ENCODE measurements at places on chromosomes 3 and 15.

GRCh38 chr3:12503126-12503957 is 19.1 kb downstream of the TSEN2 start:
- no peak for DNase-seq

DNA sequence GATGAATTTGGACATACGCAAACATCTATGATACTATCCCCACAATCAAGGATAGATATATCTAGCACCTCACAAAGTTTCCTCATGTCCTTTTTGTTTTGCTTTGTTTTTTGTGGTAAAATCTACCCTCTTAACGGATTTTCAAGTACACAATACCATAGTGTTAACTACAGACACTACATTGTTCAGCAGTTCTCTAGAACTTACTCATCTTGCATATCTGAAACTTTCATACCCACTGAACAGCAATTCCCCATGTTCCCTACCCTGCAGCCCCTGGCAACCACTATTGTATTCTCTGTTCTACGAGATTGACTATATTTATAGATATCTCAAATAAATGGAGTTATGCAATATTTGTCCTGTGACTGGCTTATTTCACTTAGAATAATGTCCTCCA is 58.1 kb upstream of the TJP1 start:
- no peak for DNase-seq

DNA sequence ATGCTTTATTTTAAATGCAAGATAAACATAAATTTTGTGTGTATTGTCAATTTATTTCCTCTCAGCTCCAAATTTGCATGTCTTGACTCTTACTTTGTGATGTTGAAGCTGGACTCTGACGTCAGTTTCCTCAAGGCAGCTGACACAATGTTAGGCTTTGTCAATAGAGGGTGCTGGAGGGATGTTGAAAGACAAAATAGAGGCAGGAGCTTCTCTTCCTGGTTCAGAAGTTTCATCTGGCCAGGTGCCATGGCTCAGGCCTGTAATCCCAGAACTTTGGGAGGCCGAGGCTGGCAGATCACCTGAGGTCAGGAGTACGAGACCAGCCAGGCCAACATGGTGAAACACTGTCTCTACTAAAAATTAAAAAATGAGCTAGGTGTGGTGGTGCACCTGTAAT is 408.6 kb downstream of the GBE1 start:
- DNase-seq = no peak

DNA sequence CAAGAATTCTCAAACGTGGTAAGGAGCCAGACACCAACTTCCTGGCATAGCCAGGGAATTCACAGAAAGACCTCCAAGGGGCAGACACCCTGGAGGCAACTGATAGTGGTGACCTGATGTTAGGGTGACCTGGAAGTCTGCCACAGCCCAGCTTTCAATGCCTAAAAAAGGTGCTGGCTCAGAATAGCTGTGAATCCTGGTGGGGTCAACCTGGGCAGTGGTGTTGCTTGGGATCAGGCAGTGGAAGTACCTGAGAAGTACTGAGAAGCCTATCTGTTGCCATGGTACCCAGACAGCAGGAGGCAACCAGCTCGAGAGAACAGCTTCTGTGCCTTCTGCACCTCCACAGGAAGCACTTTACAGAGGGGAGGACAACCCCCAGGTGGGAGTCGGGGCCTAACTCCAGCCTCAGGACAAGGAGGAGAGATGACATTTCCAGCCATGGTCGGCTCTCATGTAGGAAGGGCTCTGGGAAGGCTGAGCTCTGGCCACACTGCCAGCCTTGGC is 55.4 kb upstream of the LARS2 start:
- no peak for DNase-seq

- DNase-seq = no peak
Observed at GRCh38 chr3:15015456-15015855, 49.7 kb downstream of the MRPS25 start.

- DNase-seq = no peak
Observed at GRCh38 chr3:72494130-72494529, 354.1 kb downstream of the SHQ1 start.

DNA sequence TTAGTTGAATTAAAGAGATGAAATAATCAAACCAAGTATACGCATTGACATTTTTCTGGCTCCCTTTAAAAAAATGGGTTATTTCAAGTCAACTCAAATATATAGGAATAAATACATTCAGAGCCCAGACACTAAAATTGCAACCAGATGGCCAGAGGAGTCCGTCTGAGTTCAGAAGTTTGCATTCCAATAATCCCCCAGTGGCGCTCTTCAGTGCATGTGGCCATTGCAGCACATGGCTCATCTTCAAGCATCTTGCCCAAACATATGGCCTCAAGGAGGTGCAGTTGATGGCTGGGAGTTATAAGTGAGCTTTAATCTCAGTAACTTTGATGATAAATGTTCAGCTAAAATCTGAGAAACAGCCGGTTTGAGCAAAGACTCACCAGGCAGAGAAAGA is 295.8 kb upstream of the LRRN1 start:
- no peak for DNase-seq

- no peak for DNase-seq
Observed at GRCh38 chr3:181326637-181327223, 337.2 kb upstream of the DNAJC19 start.

- DNase-seq = no peak
Observed at GRCh38 chr3:105470851-105471250, 104.1 kb downstream of the ALCAM start.

- DNase-seq = peak; percentile 85
Observed at GRCh38 chr15:69760890-69761568, 308.4 kb downstream of the RPLP1 start.

DNA sequence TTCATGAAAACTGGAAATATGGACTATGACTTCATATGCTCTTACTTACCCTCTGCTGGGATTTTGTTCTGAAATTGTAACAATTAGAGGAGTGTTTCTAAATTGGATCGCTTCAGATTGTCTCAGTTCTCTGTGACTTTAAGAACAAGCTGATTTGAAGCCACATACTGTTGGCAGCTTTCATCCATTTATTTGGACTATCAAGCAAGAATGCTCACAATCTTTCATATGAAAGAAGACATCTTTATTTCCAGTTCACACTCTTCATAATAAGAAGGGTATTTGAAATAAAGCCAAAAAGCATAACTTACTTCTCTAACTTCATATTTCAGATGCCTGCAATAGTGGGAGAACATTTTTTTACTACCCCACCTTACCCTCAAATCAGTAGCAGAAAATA is 491.6 kb upstream of the TPRG1 start:
- DNase-seq = no peak

DNA sequence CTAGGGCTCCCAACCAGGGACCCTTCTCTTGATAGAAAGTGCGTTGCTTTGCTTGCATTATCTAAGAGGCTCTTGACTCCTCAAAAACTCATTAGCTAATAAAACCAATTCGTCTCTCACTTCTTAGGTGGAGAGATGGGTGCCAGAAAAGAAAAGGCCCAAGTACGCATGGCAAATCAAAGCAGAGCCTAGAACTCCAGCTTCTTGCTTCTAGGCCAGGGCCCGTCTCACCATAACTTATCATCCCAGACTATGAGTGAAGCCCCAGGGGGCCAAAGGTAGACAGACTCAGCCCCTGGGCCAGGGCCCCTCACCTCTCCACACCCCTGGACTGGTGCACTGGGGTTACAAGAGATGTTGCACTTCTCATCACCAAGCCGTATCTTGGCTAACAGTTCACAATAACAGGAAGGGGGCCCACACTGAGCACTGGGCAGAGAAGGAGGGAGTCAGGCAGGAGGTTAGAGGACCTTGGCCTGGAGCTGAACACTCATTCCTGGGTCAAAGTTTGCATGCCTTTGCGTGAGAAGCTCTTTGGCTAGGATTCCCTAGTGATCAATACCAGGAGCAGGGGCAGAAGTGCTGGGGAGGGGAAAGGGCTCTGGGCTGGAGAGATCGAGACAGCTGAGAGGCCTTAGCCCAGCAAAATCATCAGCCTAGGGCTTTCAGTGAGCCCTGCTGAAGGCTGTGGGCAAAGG is 5.4 kb upstream of the CYP1A1 start:
- DNase-seq = no peak

- no peak for DNase-seq
Observed at GRCh38 chr15:88718731-88719130, 79.9 kb downstream of the ISG20 start.

- DNase-seq = no peak
Observed at GRCh38 chr15:29822684-29823459, 604 bp upstream of the TJP1 start.

GRCh38 chr3:64213962-64214379 is 11.3 kb downstream of the PRICKLE2 start:
- no peak for DNase-seq

- DNase-seq = no peak
Observed at GRCh38 chr15:95869920-95870319, 460.6 kb upstream of the NR2F2 start.

- DNase-seq = no peak
Observed at GRCh38 chr3:48662145-48662752, 437 bp downstream of the CELSR3 start.

- DNase-seq = no peak
Observed at GRCh38 chr3:195455789-195456188, 13.0 kb upstream of the ACAP2 start.

GRCh38 chr3:10310578-10310977 is 10.3 kb downstream of the SEC13 start:
- no peak for DNase-seq

- DNase-seq = no peak
Observed at GRCh38 chr3:115710799-115711198, 87.5 kb downstream of the GAP43 start.

DNA sequence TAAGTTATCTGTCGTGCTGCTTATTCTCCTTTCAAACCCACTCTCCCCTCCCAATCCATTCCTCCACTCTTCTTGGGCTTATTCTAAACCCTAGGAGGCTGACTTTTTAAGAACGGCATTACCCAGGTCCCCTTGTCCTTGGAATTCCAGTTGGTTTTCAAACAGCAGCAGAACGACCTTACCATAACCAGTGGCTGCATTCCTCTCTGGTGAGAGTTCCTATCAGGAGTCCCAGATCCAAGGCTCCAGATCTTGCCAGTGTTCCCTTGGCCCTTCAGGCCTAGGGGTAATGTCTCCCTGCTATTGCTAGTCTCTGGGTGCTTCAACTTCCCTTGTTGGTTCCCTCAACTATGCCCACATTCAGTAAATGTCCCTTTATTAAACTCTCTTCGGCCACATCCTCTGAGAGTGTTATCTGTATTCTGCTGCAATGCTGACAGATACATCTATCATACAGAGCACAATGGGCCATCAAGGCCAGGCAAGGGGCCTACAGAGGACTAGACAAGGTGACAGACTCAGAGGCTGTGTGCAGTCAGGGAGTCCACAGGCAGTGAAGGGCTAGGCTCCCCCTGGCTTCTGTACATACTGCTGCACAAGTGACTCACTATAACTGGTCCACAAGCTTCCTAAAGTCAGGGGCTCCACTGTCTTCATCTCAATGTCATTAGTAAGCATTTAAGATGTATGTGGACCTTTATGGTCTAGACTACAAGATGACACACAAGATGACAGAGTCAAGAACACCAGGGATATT is 10.1 kb downstream of the LYSMD2 start:
- DNase-seq = no peak

Data from activated CD4-positive, alpha-beta T cell treated with anti-CD3 and anti-CD28 coated beads for 4 hours (primary cell).